ENCODE measurements at places on chromosomes 4 and X.

- no peak for DNase-seq
These were observed 8.9 kb downstream of the TCEANC start for GRCh38 chrX:13661735-13662288.

DNA sequence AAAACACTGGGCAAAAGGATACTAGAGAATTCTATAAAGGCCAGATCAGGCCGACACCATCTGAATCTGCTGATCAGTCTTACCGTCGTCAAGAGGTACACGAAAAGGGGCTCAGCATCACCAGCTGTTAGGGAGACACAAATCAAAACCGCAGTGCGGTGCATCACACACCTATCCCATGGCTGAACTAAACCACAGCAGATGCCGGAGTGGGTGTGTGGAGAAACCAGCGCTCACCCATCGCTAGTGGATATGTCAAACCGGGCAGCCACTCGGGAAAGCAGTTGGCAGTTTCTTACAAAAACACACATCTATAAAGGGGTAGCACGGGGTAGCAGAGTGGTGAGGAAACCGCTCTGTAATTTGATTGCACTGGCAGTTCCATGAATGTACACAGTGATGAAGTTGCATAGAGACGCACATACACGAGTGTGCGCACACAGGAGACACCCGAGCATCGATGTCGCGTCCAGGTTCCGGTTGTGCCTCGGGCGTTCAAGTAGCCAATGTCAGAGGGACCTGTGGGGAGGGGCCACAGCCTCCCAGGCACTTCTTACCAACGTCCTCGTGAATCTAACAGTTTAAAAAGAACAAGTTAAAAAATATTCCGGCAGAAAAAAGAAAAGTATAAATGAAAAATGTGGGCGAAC is 23.1 kb upstream of the CCNQ start:
- DNase-seq, result no peak

DNA sequence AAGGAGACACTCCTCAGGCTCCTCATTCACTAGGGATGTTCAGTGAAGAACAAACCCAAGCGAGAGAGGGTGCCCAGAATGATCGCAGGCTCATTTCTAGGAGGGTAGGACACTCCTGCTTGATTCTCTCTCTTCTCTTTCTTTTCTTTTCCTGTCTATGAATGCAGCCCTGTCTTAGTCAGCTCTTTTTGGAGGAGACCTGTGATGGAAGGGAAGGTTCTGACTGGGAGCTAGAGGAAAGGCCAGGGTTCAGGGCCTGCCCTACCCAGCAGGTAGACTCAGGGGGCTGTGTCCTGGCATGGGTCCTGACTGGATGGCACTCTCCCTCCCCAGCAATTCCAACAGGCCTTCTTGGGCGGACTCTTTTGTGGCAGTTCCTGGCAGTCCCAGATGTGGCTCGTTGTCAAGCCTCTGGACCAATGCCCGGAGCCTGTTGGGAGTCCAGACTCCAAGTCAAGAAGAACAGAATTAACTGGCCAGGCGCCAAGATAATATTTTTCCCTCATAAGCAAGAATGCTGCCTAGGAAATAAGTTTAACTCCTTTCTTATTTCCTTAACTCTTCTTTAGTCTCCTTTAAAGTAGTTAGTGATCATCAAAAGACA is 139.4 kb upstream of the SCML1 start:
- no peak for DNase-seq

GRCh38 chr4:177006331-177006730 is 213.6 kb upstream of the VEGFC start:
- DNase-seq, result no peak

DNA sequence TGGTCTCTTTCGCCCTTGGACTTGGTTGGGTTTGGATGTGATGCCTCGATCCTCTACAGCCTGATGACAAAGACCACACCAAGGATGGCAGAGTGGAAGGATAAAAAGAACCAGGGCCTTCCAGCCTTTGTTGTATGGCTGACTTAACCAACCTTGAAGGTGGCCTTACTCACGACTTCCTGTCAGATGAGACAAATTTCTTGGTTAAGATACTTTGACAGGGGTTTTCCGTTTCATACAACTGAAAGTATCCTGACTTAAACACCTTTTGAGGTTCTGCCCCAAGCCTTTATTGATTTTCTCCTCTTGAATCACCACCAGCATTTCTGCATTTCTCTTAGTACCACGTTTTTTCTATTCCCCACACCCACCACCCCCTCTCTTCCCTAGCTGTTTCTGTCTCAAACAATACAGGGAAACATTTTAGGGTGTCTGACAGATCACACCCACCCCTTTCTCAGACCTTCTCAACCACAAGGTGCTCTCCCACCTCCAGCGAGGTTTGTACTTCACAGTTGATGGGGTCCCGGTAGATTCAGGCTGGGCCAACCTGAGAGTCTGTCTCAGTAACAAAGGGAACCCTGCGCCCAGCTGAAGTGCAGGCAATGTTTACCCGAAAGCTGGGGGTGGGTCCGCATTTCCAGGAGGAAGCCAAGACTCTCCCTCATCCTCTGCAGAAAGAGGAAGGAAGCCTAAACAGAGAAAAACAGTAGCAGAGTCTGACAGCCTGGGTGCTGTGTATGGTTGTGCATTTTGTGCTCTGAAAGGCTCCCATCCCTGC is 5.0 kb upstream of the TSPAN5 start:
- no peak for DNase-seq

DNA sequence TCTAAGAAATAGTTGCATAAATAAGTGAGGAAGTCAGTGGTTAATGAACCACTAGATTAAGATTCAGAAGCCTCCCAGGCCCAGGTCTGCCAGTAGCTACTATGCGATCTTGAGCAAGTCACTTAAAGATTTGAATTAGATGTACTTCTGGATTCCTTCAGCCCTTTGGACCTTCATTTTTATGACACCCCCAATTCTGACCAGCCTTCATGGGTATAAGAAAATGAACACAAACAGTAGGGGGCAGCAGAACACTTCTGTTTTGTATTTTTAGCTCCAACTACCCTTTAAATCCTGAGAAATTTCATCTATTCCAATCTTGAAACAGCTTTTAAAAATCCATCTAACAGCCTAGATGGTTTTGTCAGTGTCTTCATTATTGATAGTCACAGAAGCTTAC is 19.0 kb downstream of the TMEM47 start:
- peak; percentile 0 for DNase-seq

GRCh38 chrX:138754861-138755260 is 43.3 kb upstream of the FGF13 start:
- DNase-seq, result no peak

DNA sequence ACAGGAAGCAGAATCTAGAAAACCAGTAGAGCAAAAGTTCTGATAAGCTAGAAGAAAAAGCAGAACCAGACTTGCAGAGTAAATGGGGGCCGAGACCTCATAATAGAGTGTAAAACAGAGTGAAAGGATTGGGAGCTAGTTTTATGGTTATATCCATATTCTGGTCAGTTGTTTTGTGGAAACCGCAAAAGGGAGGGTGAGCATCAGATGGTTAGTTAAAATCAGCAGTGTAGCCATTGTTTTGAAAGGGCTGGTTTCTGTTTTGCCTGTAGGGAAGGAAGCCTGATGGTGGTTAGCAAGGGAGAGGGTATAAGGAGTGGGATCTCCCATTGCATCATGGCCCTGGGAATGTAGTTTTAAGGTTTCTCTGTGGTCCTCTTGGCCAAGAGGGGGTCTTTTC is 17.2 kb upstream of the CCNI start:
- DNase-seq, result no peak

GRCh38 chrX:42944381-42944998 is 166.5 kb upstream of the PPP1R2C start:
- DNase-seq, result no peak

DNA sequence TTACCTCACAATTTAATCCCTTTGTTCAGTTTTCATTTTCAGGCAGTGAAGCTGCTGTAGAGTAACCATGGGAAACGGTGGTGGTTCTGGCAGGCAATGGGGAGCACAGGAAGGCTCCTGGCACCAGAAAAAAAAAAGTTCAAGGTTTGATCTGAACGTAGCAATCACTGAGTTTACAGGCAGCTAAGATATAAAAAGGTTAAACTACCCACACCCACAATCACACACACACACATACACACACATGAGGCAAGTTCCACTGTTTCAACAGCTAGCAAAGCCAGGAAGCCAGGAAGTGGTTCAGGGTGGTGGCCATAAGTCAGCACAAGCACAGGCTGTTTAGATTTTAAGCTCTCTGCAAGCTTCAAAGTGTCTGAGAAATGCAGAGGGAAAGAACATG is at the start of gene SULT1B1:
SULT1B1 (minus strand) TSS at position 166 of the 400 bp plus-strand sequence. CDS start 5,403 bp downstream, outside the sequence.
- no peak for DNase-seq

GRCh38 chrX:119602701-119603255 is 3.4 kb downstream of the NKRF start:
- DNase-seq, result no peak

GRCh38 chr4:54038056-54038455 is 26.3 kb downstream of the CHIC2 start:
- DNase-seq, result no peak

DNA sequence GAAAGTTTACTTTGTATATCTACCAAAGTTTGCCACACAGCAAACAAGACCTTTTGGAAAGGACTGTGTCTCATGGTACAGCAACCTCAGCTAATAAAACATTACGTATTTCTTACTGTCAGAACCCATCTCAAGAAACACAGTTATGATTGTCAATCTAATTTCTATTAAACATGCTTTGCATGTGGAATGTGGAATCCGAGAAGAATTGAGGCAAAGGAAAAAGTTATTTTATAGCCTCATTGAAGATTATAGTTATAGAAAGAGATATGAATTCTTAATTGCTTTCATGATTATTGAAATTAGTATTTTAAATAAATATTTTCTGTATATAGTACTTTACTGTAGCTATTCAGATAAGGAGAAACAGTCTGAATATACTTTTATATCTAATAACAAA is 5.4 kb downstream of the PCDH7 start:
- no peak for DNase-seq

Measured in SW 1271 (cell line).